ENCODE measurements at places on chromosomes 5 and 9.

- no peak for DNase-seq
Observed at GRCh38 chr5:169933616-169934015, 46.7 kb downstream of the INSYN2B start.

GRCh38 chr5:1789834-1790471 lies 9.7 kb downstream of the MRPL36 start:
- no peak for DNase-seq

GRCh38 chr5:132086277-132086794 lies 12.7 kb downstream of the CSF2 start:
- DNase-seq, result no peak

DNA sequence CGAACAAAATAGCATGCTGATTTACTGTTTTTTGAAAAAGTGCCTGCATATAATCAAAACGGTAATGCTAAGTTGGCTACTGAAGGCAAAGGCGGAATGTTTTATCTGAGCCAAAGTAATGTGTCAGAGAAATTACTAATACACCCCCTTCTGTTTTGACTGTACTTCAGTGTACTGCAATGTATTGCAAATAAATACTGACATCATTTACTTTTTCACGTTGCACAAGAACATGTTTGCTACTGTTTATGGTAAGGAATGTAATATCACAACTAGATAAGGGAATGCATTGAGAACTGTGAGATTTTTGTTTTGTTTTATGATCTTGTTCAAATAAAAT lies 813 bp upstream of the AGTPBP1 start:
- DNase-seq, result no peak

DNA sequence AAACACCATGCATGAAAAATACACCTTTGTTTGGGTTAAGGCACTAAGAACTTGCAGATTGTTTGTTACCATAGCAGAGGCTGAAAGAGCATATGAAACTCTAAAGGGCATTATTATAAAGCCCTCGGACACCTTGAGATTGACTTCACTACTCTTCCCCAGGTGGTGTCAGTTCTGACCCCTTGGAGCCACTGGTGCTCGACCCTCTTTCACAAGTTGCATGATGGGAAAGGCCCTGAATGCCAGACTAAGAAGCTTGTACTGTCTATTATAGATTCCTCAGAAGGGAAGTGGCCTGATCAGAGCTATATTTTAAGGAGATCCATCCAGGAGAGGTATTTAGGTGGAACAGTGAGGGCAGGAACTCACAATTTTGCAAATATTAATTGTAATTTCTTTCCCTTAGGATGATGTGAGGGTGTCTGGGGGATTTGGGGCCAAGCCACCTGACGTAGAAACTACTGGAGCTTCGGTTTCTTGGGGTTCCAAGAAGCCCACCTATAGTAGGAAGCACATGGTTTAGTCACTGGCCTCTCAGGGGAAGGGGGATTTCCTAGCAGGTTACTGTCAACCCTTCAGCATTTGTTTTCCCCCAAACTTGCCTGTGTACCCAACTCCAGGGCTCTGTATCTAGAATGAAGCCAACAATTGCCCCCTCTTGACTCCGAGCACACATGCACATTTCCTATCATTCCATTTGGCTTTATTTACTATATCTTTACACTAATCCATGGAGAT lies 16.2 kb downstream of the FBXO10 start:
- DNase-seq, result no peak

GRCh38 chr5:80988419-80988935 lies 28.3 kb downstream of the RASGRF2 start:
- DNase-seq, result no peak

DNA sequence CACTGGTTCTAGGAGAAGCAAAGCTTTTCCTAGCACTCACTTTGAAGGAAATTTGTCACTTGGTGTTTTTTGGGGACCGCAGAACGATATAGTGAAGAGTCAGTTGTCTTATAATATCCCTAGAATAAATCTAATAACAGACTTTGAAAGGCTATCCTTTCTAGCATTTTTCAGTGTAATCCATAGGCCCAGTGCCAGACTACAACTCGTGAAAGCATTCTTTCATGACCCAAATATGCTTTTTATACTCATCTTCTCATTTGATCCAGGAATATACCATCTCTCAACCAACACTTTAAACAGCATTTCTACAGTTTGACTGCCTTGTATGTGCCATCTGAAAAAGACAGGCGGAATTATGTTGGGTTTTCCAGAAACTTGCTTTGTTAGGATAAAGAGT lies 104.0 kb downstream of the ERCC6L2 start:
- DNase-seq, result no peak

- DNase-seq, result no peak
Observed at GRCh38 chr5:166618526-166618925, 1672.9 kb upstream of the WWC1 start.

DNA sequence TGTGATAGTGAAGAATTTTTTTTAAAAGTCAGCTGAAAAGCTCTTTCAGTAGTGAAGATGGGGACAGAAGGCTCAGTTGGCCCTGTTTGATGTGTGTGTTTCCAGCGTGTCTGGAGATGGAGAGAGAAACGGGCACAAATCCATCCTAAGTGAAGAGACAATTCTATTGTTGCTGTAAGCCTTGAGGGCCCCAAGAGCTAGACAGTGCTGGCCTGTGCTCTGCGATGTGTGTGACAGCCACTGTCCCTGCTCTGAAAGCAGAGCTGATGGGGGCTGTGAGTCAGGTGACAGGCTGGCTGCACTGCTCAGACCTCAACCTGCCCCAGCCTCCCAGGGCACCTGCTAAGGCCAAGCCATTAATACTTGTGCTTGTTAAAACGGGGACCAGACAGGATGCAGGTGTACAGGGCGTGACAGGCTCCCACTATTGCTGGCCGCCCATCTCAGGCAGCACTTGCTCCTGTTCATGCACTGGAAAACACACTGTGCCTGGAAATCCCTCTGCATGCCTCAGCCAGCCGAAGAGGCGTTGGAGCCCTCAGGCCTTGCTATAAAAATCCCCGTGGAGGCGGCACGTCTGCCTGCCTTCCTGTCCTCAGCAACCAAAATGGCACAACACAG lies 44.6 kb upstream of the SEMA4D start:
- DNase-seq, result peak; percentile 79

DNA sequence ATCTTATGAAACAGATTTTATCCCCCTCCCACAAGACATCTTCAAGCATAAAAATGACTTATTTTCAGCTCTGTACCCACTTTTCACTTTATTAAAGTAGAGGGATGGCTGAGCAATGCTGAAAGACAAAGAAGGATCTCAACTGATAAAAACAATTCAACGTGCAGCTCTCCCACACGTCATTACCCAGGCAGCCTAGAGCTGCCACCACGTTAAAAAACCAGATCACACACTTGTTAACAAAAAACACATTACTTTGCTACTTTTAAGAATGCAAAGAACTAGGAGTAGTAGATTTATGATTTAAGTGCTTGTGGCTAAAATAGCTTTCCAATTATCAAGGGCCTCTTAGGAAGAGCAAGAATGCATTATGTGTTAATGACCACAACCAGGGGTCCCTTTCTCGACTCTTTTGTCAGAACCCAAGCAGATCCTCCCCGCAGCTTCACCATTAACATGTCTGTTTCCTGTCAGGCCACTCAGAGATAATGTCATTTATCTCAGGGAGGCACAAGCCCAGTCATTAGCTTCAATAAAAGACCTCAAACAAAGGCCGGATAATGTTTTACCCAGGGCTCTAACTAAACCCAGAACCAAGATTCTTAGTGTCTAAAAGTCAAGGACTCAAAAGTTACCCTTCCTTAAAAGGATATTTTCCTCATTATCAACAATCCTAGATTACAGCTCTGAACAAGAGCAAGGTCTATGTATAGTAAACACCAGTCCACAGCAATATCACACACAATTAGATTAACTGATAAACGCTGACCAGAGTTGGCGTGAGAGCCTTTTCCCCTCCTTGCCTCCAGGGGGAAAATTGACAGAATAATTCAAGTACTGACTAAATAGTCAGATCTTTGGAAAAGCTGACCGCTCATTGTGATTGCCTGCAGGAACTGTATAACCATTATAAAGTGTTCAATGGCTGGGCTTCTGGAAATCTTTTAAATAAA lies 7.5 kb downstream of the ZNF608 start:
- DNase-seq, result no peak

DNA sequence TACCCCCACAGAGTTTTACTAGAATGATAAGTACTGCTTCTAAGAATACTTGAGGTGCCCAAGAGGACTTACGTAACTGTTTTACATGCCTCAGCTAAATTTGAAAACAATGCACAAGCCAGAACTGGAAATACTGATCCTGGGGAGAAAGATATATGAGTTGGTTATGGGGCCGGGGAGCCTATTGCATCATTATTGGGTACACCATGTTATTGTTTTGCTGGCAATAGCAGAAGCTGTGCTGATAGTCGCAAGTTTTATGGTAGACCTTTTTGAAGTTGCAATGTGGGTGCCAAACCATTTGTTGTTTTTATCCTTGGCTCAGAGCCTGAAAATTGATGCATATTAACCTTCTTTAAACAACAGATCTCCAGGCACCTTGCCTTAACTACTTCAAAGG lies 108.4 kb upstream of the DHFR start:
- no peak for DNase-seq

GRCh38 chr5:123087173-123088030 lies 1.6 kb upstream of the PRDM6 start:
- DNase-seq, result no peak

DNA sequence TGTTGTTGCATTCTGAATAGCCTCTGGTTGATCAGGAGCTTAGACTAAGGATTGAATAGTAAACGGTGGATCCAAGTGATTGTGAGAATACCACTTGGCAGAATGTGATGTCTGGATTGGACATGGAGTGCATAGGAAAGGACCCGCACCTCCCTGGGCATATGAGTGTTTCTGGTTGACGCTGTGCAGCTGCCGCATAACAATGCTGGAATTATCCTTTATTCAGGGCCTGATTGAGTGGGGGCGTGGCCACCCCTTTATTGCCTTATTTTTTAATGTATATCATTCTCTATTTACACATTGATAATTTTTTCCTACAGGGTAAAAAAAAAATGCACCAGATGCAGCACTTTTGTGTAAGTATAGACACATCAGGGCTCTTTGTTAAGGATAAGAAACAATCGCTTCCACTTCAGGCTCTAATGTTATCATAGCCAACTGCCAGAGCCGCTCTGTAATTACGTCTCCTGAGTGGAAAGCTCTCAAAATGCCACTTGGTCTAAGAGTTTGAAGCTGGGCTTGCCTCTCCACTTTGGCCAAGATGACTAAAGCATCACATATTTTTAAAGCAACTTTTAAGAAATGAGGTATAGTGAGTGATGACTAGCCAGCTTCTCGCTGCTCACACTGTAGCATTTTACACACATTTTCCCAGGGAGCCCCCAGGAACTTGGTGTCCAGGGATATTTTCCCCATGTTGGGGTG lies 5.7 kb downstream of the FGD3 start:
- DNase-seq, result no peak

GRCh38 chr5:111478266-111478665 lies 34.1 kb downstream of the STARD4 start:
- DNase-seq, result no peak

DNA sequence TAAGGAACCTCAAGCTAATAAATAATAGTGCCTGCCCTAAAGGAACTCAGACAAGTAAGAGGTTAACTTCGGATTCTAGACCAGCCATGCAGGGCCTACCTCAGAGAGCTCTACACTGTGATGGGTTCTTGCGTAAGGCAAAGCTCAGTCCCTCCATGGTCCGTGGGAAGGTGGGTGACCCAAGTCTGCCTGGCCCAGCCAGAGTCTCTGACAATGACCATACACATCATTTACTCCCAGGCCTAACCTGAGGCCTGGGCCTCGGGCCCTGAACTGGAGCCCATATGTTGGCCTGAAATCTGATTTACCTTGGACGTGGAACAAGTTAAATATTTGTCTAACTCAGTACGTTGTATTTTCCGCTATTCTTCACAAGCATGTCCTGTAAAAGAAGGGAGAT lies 55.1 kb downstream of the TMEM174 start:
- DNase-seq, result no peak

GRCh38 chr9:17589771-17590170 lies 10.9 kb downstream of the SH3GL2 start:
- DNase-seq, result no peak

- no peak for DNase-seq
Observed at GRCh38 chr9:93316726-93317494, 133.0 kb downstream of the WNK2 start.

DNA sequence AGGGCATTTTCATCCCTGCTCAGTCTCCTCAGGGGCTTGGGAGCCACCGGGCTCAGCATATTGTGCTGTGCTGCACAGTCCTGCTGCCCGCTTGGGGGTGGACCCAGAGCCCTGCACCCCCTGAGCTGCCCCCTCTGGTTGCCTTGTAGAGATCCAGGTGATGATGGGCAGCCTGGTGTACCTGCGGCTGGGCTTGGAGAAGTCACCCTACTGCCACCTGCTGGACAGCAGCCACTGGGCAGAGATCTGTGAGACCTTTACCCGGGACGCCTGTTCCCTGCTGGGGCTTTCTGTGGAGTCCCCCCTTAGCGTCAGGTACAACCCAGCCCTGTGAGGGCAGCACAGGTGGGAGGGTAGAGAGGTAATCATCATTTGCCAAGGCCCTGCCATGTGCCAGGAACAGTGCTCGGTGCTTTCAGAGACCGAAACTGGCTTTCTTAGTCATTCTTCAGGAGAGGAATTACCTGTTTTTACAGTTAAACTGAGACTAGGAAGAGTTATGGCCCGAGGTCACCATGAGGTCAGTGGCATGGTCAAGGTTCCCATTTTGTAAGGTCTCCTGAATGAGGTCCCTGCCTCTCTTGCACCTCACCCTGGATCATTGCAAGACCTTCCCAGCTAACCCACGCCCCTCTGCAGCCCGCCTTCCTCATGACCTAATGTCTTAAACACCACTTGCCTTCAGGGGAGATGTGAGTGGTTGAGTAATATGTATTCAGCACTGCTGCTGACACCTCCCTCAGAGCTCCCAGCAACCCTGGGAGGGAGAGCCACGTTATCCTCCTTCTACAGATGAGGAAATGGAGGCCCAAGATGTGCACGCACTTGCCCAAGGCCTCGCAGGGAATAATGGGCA lies 7.5 kb downstream of the NHP2 start:
- DNase-seq, result no peak

DNA sequence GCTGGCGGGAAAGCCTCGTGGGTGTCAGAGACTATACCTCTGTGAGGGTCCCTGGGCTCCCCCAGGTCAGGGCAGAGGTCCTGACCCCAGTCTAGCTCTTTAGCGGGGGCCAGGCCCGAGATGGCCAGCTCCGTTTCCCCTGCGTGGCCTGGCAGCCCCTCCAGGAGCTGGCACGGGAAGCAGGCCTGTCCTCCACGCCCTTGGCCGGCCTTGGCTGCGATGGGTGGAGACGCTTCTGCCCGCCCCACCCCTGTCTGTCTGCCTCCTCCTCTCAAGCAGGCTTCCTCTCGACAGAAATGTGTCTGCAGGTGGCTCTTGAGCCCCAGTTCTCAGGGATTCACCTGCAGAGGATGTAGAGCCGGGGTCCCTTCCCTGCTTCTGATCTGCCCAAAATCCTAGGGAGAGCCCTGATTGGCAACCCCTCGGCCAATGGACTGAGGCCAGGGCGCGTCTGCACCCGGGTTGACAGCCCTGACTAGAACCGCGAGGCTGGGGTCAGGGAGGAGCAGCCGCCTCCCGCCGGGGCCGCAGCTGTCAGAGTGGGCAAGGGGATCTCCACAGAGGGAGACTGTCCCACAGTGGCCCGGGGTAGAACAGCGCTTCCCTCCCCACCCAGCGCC lies 2.6 kb upstream of the GRIN1 start:
- DNase-seq, result no peak
